Stimulated activated CD8-positive, alpha-beta memory T cell treated with anti-CD3 and anti-CD28 coated beads, Interleukin-4, amount 100 ng/mL, for 1 hour (primary cell): ENCODE measurements at places on chromosomes 4 and X.

DNA sequence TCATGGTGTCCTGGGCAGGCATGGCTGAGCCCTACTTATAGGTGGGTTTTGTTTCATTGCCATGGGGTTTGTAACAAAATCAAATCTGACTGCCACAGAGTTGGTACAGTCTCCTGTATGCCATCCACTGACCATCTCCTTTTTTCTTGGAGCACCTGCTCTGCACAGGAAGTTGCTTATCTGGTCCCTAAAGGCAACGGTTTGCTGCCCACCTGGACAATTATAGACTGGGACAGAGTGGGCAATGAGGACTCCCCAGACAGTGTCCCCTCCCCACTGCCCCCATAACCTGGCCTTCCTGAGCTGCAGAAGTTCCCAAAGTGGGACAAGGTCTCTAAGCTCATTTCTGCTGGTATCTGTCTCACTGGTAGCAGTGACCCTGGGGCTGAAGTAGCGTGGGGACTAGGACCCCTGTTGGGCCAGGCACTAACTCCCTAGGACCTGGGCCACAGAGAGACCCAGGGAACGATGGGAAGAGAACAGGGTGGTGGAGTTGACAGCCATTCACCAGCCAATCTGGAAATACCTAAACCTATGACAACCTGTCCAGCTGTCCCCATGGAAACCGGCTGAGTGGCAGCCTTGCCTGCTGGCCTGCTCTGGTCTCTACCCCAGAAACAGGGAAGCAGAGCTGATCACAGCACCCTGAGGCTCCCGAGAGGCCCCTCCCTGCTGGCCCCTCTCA lies 64.7 kb downstream of the WFS1 start:
- no peak for DNase-seq

DNA sequence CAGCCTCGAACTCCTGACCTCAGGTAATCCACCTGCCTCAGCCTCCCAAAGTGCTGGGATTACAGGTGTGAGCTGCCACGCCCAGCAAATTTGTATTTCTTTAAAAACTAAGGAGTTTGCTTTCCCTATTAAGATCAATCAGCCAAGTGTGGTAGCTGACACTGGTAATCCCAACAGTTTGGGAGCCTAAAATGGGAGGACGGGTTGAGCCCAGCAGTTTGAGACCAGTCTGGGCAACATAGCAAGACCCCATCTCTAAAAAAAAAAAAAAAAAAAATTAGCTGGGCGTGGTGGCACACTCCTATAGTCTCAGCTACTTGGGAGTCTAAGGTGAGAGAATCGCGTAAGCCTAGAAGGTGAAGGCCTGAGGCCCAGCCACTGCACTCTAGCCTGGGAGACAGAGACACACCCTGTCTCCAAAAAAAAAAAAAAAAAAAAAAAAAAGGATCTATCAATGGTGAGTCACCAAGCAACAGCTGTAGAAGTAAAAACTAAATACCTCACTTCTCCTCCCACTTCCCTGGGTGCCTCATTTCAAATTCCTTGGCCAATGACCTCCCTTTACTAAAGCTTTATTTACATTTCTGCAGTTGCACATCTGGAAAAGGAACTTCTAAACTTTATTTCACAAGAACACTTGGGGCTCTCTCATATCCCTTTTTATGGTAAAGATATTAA lies 54.5 kb downstream of the LDB2 start:
- no peak for DNase-seq

GRCh38 chrX:69996113-69996468 lies 53.6 kb downstream of the AWAT2 start:
- DNase-seq, result no peak

DNA sequence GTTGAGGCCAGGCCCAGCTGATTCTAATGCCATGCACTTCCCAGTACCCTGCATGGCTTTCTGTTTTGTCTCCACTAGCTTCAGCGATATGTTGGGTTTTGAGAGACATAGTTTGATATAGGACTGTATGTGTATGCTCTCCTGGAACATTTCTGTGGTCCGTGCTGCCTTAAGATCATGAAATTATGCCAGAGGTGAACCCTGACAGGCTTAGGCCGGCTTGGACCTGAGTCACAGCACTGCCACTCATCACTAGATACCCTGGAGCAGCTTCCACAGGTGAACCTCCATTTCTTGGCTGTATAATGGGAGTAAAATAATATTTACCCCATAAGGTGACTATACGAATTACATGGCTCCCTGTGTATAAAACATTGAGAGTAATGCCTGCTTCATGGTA lies 6.4 kb downstream of the SGMS2 start:
- no peak for DNase-seq

- no peak for DNase-seq
Observed at GRCh38 chr4:123939621-123940020, 543.0 kb downstream of the SPRY1 start.

DNA sequence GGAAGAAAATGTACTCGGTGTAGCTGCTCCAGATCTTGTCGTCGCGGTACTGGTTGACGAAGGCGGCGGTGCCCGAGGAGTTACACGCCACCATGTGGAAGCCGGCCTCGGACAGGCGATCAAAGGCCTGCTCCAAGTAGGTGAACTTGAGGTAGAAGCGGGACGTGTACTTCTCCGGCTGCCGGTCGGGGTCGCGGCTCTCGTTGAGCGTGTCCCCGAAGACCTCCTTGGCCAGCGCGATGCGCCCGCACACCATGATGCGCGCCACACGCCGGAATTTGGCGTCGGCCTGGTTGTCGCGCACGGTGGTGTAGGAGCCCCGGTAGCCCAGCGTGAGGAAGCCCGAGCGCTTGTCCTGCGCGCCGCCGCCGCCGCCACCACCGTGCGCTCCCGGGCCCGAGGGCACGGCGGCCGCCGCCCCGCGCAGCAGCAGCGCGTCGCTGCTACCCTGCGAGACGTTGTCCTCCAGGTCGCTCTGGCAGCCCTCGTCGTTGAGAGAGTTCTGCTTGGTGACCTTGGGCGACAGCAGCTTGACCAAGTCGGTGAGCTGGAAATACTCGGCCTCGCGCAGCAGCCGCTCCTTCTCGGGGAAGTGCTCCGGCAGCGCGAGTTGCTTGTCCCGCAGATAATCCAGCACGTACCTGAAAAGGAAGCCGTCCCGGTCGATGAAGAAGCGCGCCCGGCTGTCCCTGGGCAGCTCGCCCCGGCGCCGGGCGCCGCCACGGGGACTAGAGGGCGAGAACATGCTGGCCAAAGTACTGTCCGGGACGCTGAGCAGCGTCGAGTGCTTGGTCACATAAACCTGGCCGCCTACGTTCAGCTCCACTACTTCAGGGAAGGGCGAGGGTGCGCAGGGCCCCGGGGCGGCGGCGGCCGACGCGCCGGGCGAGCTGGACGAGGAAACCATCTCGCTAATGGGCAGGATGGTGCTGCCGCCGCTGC lies 775 bp downstream of the KCTD8 start:
- DNase-seq, result no peak

- no peak for DNase-seq
Observed at GRCh38 chr4:87025023-87025613, 90.3 kb downstream of the AFF1 start.

GRCh38 chrX:120380699-120381098 lies 18.8 kb downstream of the ATP1B4 start:
- no peak for DNase-seq

GRCh38 chr4:40225497-40225896 lies 28.7 kb downstream of the RHOH start:
- DNase-seq, result no peak

- DNase-seq, result no peak
Observed at GRCh38 chr4:88697141-88697540, 488 bp downstream of the NAP1L5 start.
